ENCODE measurements at places on chromosomes 5 and 9. TPM values are rescaled to one million over a fixed set of nuclear protein-coding genes. Genes with fewer than 3 reads are reported as not detected.

FGF1 gene
- total RNA-seq: 2.9 TPM

C9orf43 gene
- 1.8 TPM for total RNA-seq

NEUROG1 gene
- total RNA-seq: not detected

PCDHB3 gene
- total RNA-seq: 1.1 TPM

INSL4 gene
- not detected for total RNA-seq

C7 gene
- 713 TPM for total RNA-seq

CDC25C gene
- total RNA-seq: 0.17 TPM

FGD3 gene
- 4.3 TPM for total RNA-seq

OTP gene
- total RNA-seq: not detected

ARID3C gene
- total RNA-seq: not detected

PAM gene
- total RNA-seq: 250 TPM

PCDHA12 gene
- total RNA-seq: 3.3 TPM

C5orf58 gene
- not detected for total RNA-seq

SH3RF2 gene
- total RNA-seq: 2.1 TPM

ELOVL7 gene
- total RNA-seq: 6.1 TPM

FANCG gene
- total RNA-seq: 5.8 TPM

SLC6A3 gene
- not detected for total RNA-seq

IL4 gene
- not detected for total RNA-seq

LVRN gene
- 2.1 TPM for total RNA-seq

FOXD4L3 gene
- total RNA-seq: not detected

CCL27 gene
- total RNA-seq: not detected

ALDH7A1 gene
- 15.0 TPM for total RNA-seq

LHX3 gene
- not detected for total RNA-seq

ZFR gene
- total RNA-seq: 106 TPM

ECSCR gene
- total RNA-seq: 23.9 TPM

KLHL9 gene
- 22.6 TPM for total RNA-seq

GRXCR2 gene
- total RNA-seq: not detected

GTF2H2 gene
- total RNA-seq: 8.3 TPM

PLGRKT gene
- total RNA-seq: 11.2 TPM

DMGDH gene
- 5.1 TPM for total RNA-seq

F12 gene
- not detected for total RNA-seq

C9orf50 gene
- not detected for total RNA-seq

ARHGEF37 gene
- total RNA-seq: 22.0 TPM

PCDHB10 gene
- 3.3 TPM for total RNA-seq

ADCY2 gene
- 4.8 TPM for total RNA-seq

ENHO gene
- 2.0 TPM for total RNA-seq
